ENCODE measurements at places on chromosomes 6 and 20.

- no peak for DNase-seq
These were observed 76.5 kb downstream of the LYRM4 start for GRCh38 chr6:5184218-5184617.

DNA sequence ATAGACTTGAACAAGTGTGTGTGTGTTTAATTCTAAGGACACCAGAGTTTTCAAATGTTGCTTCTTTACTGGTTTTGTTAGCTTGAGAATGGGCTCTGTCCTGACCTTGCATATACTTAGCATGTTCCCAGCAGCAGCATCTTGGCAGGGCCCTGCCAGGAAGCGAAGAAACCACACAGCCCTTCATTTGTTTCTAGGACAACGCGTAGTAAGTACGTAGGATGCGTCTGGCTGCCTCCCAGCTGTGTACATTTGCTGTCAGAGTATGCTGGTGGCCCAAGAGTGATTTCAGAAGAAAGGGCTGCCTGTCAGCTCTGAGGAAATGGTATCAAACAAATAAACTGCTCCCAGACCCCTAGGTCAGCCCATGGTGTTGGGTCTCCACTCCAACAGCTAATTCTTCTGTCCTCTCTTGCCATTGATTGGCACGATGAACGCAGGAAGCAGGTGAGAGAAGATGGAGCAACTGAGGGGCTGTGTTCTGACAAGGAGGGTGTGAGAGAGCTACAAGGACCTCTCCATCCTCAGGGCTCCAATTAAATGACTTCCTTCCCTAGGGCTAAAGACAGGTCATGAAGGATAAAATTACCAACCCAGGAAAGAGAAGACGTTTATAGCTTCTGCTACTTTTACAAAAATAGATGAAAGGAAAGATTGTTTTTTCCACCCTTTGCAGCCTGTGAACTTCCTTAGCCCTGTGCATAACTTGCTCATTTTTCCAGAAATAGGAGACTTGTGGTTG is 55.9 kb upstream of the HDDC2 start:
- DNase-seq, result no peak

DNA sequence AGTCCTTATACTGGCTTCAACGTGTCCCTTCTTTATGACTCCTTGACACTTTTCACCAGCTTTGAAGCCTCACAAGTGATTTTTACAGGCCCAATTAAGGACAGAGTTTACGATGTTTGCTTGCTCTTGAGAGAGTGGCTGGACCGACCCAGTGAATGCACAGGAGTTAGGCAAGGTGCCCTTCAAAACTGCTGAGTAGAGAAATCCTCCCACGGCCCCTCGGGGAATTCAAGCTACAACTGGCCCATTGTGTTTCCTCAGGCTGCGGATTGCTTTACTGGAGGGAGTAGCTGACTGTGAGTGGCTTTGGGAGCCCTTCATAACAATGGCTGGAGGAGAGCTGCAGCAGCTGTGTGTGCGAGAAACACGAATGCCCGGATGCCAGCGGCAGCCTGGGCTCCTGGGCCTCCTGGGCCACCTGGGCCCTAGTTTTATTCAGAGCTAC is 50.0 kb downstream of the SGK1 start:
- no peak for DNase-seq

DNA sequence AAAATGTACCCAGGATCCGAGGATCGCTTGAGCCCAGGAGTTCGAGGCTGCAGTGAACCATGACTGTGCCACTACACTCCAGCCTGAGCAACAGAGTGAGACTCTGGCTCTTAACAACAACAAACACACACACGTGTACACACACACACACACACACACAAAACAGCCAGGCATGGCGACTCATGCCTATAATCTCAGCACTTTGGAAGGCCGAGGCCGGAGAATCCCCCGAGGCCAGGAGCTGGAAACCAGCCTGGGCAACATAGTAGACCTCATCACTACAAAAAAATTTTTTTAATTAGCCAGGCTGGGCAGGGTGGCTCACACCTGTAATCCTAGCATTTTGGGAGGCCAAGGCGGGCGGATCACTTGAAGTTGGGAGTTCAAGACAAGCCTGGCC is 23.3 kb upstream of the ARFGEF2 start:
- no peak for DNase-seq

DNA sequence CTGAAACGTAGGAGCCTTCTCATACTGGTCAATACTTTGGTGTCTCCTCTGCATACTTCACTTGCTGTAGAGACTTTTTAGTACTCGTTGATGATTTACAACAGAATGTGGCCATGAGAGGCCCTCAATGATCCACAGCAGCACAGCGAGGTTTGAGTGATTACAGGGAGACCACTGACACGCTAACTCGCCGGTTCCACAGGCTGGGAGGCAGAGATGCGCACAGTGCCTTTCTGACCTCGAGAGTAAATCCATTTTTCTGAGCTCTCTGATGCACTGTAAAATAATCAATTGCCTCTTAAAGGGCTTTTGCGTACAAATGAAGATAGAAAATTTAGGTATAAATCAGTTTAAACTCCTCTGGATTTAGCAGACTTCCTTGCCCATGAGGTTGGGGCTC is 56.2 kb upstream of the TBC1D7 start:
- no peak for DNase-seq

- no peak for DNase-seq
These were observed 94.5 kb downstream of the ZMYND8 start for GRCh38 chr20:47262008-47262364.

DNA sequence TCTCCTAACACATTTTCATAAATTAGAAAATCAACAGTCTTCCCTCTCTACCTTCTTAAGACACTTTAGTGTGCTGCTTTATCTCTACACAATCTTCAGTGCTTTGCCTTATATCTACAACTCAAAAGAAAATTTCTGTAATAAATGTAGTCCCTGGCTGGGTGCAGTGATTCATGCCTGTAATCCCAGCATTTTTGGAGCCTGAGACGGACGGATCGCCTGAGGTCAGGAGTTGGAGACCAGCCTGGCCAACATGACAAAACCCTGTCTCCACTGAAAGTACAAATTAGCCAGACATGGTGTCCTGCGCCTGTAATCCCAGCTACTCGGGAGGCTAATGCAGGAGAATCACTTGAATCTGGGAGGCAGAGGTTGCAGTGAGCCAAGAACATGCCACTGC is 9.7 kb upstream of the EDN1 start:
- no peak for DNase-seq

GRCh38 chr6:106844930-106845329 is 129.6 kb downstream of the CD24 start:
- no peak for DNase-seq

GRCh38 chr20:19768325-19768842 is 10.3 kb downstream of the RIN2 start:
- DNase-seq, result no peak

DNA sequence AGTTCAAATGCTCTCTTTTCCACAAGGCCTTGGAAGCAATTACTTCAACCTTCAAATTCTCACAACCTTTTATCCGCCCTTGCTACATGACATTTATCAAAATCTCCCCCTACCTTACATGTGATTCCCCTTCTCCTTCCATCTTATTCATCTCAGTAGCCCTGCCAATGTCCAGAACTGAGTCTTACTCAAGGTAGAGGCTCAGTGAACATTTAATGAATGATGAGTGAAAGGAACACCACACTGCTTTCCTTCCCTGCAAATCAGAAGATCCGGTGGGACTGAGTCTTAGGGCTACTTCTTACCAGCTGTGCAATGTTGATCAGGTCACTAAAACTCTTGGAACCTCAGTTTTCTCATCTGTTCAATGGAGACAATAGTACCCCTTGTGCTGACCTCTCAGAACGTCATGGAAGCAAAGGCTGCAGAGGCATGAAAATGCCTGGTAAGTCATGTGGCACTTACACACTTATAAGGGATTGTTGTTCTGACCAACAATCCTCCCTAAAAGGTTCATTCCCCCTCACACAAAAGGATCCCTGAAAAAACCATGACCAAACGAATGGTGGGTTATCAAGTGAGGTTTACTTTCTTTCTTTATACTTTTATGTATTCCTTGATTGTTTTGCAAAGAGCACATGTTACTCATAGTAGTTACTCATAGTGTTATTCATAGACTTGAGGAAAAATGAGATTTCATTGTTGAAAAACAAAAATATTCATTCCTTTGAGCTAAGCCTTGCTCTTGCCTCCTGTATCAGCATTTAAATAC is 6.5 kb downstream of the MDGA1 start:
- DNase-seq, result no peak

- DNase-seq, result no peak
These were observed 19.7 kb upstream of the TAGAP start for GRCh38 chr6:159064477-159064876.

DNA sequence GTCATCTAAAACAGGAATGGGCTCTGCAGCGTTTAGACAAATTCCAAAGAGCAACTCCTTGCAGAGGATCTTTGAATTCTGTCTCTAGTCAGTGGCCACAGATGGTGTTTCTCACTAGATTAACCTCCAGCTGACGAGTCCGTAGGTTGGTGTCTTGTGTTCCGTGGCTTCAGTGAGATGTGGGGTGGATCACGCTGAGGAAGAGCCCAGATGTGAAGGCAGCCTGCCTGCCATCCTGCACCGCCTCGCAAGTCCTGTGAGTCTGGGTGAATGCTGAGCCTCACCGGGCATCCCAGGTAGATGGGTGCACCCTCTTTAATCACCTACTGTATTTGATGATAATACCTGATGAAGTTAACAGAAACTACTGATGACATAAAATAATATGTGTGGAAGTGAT is 70.4 kb downstream of the THBS2 start:
- no peak for DNase-seq

- DNase-seq, result peak; percentile 95
These were observed 390.1 kb upstream of the CITED2 start for GRCh38 chr6:139764498-139764986.

GRCh38 chr20:38353316-38353715 is 7.0 kb downstream of the LBP start:
- no peak for DNase-seq

DNA sequence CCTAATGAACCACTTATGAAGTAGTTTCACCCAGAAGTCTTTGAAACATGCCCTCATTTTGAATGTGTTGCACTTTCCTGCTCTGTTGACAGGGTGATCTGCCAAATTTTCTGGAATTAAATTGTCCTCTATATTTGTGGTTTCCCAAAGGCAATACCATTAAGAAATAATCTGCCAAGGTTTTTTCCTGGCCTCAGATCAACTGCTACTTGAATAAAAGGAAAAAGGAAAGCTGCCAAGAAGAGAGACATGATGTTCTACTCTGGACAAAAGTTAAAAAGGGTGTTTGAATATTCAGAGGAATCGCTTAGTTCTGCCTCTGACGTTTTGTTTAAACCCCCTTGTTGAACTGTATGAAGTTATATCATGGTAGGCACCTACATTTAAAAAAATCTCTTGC is 37.4 kb upstream of the ARMH2 start:
- DNase-seq, result no peak

DNA sequence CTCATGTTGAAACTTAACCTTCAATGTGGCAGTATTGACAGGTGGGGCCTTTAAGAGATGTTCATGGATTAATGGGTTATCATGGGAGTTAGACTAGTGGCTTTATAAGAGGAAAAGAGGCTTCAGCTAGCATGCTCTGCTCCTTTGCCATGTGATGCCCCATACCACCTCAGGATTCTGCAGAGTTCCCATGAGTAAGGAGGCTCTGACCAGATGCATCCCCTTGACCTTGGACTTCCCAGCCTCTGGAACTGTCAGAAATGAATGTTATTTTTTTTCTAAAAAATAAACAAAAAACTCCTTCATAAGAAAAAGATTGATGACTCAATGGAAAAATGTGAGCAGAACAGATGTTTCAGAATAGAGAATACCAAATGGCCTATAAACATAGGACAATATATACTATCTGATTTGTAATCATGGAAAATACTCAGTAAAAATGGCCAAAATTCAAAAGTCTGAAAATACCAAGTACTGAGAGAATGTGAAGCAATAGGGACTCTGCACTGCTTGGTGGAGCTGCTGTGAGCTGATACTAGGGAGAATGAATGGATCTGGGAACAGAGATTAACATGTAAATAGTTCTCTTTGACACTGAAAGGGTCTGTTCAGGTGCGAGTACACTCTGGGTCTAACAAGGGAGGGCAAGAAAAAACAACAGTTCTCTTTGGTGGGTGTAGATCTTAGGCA is 7.4 kb upstream of the TRIM39 start:
- DNase-seq, result no peak

GRCh38 chr6:54624779-54625178 is 221.8 kb upstream of the FAM83B start:
- DNase-seq, result no peak

- peak; percentile 68 for DNase-seq
These were observed 371.4 kb downstream of the HDGFL1 start for GRCh38 chr6:22940581-22941290.

GRCh38 chr20:25283221-25283951 is 35.5 kb downstream of the PYGB start:
- DNase-seq, result no peak

GRCh38 chr6:169156108-169156792 is 97.4 kb downstream of the THBS2 start:
- DNase-seq, result no peak

DNA sequence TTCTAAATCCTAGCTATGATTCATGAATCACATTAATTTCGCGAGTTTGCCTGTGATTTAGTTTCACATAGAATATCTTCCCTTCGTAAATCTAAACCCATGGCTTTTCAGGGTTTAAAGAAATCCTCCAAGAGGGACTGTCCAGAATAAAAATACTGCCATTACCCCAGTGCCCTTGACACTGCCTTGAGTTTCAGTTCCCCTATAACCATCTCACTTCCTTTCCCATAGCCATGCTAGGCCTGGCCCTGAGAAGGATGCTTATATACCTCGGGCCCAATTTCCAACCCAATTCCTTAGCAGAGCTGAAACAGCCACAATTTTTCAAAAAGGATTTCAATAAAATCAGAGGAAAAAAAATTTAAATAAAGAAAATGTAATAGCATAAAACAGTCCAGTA is 697.3 kb downstream of the FRK start:
- no peak for DNase-seq

DNA sequence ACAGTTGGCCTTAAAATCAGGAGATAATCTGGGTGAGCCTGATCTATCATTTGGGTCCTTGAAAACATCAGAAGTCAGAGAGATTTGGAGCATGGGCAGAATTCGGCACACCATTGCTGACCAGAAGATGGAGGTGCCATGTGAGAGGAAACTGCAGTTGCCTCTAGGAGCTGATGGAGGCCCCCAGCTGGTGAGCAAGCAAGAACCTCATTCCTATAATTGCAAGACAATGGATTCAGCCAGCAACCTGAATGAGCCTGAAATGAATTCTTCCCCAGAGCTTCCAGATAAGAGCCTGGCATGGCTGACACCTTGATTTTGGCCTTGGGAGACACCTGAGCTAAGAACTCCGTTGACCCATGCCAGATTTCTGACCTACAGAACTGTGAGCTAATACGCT is 76.3 kb upstream of the FYN start:
- no peak for DNase-seq

GRCh38 chr6:26470643-26471042 is 12.9 kb downstream of the BTN2A1 start:
- no peak for DNase-seq

- no peak for DNase-seq
These were observed 153.3 kb downstream of the PKHD1 start for GRCh38 chr6:51934098-51934497.

GRCh38 chr6:41392246-41392645 is 56.8 kb downstream of the NCR2 start:
- DNase-seq, result no peak

GRCh38 chr6:150937132-150937906 is 71.8 kb downstream of the MTHFD1L start:
- DNase-seq, result no peak
